ENCODE measurements at places on chromosomes 5 and 9.

DNA sequence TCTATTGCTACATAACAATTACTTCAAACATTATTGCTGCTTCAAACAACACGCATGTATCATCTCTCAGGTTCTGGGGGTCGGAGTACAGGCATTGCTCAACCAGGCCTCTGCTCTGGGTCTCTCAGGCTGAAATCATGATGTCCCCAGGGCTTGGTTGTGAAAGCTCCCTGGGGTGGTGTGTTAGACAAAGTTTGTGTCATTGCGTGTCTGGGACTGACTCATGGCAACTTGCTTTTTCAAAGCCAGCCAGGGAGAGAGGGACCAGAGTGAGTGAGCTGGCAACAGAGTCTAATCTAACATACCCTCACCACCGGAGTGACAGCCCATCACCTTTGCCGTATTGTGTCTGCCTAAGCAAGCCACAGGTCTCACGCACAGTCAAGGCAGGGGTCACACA is 259.2 kb upstream of the NFIL3 start:
- no peak for DNase-seq

GRCh38 chr9:136910197-136910900 is 24.0 kb downstream of the TRAF2 start:
- DNase-seq, result no peak

GRCh38 chr5:132456296-132456986 is 34.1 kb downstream of the IRF1 start:
- peak; percentile 56 for DNase-seq

DNA sequence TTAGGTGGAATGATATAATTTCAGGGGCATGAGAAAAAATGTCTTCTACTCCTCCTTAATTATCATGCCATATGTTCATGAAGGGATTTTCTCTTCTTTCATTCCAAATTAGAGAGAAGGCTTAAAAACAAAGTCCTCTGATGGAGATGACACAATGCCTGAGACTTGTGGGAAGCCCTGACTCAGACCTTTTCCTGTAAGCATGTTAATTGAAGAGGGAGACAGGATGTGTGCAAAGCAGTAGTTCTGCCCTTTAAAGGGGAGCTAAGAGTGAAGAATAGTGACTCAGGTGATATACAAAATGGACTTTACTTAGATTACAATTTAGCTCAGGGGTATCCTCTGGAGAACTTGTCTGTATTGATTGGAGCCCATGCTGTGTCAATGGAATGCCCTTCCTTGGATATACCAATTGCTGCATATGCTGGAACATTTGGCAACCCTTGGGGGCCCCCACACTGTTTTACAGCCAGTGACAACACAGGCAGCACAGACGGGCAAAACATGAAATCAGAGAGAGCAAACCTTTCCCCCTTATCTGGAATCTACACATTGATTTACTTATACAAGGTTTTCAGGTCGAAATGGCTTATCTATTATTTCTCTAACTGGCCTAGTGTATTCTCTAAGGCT is 81.3 kb downstream of the IZUMO3 start:
- no peak for DNase-seq

All from T follicular helper cell (primary cell).